ENCODE measurements at places on chromosomes 6 and 20.

GRCh38 chr6:92791403-92791802 is 628.0 kb downstream of the EPHA7 start:
- no peak for DNase-seq

DNA sequence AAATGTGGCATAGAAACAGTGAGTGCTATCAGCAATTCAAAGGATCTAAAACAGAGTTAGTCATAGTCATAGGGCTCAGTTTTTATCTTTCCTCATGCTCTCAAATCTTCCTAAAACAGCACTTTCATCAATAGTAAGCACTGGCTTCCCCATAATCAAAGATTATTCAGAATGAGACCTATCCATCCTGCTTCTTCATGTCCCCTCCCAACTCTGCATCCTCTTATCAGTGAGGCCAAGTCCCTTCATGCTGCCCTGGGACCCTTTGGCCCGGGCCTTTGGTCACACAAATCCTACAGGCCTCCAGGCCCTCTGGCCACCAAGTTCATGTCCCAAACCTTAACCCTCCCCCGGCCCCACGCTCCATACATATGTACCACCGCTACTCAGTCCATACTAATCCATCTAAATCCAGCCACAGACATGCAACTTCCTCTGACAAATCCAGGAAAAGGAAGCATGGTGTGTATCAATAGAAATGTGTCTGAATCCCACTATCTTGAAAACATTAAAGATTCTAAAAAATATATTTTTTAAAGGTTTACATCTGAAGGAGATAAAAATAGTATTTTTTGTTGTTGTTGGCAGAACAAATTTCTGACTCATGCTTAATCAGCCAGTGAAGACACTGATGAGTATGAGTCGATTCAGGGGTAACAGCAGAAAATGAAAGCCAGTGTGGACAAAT is 143.5 kb downstream of the PDE7B start:
- no peak for DNase-seq

GRCh38 chr6:21305893-21306332 is 287.6 kb upstream of the SOX4 start:
- DNase-seq, result no peak

GRCh38 chr6:20129290-20130088 is 82.8 kb downstream of the MBOAT1 start:
- DNase-seq, result no peak

DNA sequence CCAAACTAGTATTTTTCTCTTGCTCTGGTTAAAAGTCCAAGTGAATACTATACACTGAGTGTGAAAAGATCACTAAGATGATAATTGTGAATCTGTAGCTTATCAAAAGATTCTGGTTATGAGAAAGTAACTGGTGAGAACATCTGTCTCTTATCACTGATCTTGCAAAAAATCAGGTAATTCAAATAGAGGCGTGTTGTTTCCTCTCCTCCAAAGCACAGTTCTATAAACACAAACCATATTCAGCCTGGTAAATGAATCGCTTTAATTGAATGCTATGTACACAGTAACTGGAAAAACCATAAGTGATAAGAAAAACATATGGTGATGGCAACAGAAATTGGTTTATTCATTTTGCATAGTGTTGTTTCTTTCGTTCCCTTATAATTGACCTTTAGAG is 161.0 kb downstream of the RALGAPA2 start:
- DNase-seq, result no peak

- DNase-seq, result no peak
Measured at GRCh38 chr6:152977556-152977955, 5.3 kb downstream of the FBXO5 start.

GRCh38 chr6:40807484-40807883 is 220.3 kb upstream of the LRFN2 start:
- no peak for DNase-seq

- no peak for DNase-seq
Measured at GRCh38 chr6:11108726-11109125, 2.8 kb downstream of the ERVFRD-1 start.

- no peak for DNase-seq
Measured at GRCh38 chr20:50301712-50302111, 111.1 kb downstream of the CEBPB start.

- DNase-seq, result peak; percentile 73
Measured at GRCh38 chr20:49785852-49786175, 26.8 kb upstream of the SLC9A8 start.

GRCh38 chr6:130575971-130576370 is 210.2 kb downstream of the TMEM200A start:
- DNase-seq, result peak; percentile 70

DNA sequence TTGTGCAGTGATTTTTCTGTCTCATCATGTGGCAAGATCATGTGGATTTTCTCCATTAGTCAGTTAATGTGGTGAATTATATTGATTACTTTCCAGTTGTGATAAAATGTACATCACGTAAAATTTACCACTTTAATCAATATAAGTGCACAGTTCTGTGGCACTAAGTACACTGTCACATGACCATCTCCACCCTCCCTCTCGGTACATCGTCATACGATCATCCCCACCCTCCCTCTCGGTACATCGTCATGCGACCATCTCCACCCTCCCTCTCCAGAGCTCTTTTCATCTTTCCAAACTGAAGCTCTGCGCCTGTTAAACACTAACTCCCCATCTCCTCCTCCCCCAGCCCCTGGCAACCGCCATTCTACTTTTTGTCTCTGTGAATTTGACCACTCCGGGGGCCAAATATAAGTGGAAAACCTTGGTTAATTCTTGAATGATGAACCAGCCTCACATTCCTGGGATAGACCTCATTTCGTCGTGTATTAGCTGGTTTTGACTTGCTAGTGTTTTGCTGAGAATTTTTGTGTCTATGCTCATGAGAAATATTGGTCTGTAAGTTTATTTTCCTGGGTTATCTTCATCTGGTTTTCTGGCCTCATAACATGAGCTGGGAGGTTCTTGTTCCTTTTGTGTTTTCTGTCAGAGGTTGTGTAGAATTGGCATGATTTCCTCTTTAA is 10.8 kb downstream of the NTSR1 start:
- no peak for DNase-seq

DNA sequence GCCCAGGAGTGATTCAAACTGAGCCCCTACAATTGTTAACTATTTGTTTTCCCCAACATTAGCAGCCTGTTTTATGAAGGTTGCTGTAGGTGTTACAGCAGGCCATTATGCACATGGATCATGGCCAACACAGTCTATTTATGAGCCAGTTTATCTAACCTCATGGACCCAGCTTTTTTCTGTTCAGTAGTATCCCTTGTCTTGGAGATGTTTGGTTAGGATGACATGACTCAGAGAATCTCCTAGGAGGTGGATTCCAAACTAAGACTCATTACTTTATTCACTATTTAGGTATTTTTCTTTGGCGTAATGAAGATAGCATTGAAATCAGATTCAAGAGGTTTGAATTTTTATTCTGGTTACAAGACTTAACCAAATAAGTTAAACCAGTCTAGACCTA is 62.8 kb upstream of the TFB1M start:
- DNase-seq, result no peak

DNA sequence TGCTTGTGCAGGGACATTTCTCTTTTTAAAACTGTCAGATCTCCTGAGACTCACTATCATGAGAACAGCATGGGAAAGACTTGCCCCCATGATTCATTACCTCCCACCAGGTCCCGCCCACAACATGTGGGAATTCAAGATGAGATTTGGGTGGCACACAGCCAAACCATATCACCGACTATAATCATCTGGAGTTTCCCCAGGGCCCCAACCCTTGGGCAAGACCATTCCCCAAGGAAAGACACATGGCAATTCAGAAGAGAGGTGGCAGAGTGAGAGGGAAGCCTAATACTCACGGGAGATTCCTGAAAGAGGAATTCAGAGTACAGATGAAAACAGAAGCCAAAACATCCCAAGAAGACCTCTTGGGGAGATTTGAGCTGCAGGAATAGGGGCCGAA is 291.0 kb upstream of the PLCB4 start:
- DNase-seq, result no peak

GRCh38 chr20:44720997-44721784 is 6.0 kb downstream of the CCN5 start:
- DNase-seq, result no peak

GRCh38 chr20:58956078-58956477 is 25.0 kb upstream of the NELFCD start:
- DNase-seq, result no peak

- DNase-seq, result peak; percentile 18
Measured at GRCh38 chr6:75893058-75893775, 144.2 kb downstream of the MYO6 start.

GRCh38 chr6:166777096-166777630 is 150.1 kb upstream of the RPS6KA2 start:
- no peak for DNase-seq

DNA sequence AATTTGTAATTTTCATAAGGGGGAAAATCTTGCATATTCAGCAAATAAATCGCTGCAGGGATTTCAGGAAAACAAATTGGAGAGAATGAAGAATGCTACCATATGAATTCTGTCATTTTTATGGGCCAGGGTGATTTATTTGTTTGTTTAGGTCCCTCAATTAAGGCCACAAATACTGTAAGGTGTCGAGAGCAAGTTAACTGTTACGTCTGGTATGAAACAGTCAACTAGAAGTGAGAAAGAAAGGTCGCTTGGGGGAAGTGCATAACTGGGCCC is 166.9 kb upstream of the TSHZ2 start:
- no peak for DNase-seq

GRCh38 chr20:32439132-32439829 is 81.2 kb downstream of the ASXL1 start:
- DNase-seq, result no peak

GRCh38 chr6:53107091-53107490 is 41.5 kb downstream of the GCM1 start:
- no peak for DNase-seq

DNA sequence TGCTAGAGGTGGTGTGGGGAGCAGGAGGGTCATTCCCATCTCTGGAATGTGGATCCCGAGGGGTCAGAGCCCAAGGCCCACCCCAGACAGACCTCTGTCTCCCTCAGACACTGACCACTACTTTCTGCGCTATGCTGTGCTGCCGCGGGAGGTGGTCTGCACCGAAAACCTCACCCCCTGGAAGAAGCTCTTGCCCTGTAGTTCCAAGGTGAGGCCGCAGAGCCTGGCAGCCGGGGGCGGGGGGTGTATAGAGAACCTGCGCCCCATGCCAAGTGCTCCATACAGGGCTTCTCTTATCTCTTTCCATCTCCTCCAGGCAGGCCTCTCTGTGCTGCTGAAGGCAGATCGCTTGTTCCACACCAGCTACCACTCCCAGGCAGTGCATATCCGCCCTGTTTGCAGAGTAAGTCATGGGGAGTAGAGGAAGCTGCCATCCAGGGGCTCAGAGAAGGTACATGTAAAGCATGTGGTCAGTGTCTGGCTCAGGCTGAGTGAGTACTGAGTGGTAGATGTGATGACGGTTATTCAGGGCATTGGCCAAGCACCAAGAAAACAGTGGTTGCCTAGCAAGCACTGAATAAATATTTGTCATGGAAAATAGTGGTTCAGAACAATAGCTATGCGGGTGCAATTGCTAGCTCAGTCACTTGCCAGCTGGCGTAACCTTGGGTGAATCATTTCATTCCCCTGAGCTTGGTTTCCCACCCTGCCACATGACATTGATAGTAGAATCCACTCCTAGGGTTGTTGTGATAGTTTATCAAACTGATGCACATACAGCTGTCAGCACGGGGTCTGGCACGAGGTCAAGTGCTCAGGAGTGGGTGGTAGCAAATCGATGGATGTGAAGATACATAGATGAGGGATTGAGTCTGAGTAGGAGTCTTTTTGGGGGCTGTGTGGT is 3.5 kb downstream of the PIGT start:
- peak; percentile 46 for DNase-seq

- no peak for DNase-seq
Measured at GRCh38 chr6:128339635-128340450, 180.6 kb downstream of the PTPRK start.

GRCh38 chr6:114032721-114033120 is 61.8 kb upstream of the HDAC2 start:
- DNase-seq, result no peak

- DNase-seq, result no peak
Measured at GRCh38 chr6:168415993-168416530, 24.9 kb upstream of the SMOC2 start.

- peak; percentile 19 for DNase-seq
Measured at GRCh38 chr6:132763269-132763668, 5.6 kb upstream of the VNN2 start.

GRCh38 chr6:290111-290922 is 2.0 kb upstream of the DUSP22 start:
- no peak for DNase-seq

DNA sequence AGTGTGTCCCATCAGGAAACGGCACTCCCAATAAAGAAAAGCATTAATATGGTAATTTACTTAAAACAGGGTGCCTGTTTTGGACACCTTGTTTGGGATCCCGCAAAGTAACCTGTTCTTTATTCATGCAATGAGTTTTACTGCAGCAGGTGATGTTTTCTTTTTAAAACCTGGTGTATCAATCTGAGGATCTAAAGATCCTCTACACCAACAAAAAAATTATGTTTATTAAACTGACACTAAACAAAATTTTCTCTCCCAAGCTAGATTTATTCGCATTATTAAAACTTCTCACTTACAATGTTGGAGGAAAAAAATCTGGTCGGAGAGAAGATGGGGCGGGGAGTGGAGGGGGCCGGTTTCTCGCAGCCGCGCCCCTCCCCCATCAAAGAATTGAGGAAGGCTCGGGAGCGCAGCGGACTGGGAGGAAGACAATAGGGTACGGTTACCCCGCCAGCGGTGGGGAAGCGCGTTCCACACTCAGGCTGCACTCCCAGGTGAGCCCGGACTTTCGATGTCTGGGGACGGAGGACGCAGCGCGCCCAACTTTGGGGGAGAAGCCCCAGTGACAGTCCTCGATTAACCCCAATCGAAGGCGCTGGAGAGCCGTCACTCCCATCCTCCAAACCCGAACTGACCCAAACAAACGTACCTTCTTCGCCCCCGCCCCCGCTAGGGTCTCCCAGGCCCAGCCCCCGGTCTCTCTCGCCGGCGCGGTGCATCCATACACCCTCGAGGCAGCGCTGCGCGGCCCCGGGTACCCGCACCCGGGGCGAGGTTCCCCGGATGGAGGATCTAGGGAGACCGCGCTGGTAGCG is 1.3 kb downstream of the CD24 start:
- no peak for DNase-seq

DNA sequence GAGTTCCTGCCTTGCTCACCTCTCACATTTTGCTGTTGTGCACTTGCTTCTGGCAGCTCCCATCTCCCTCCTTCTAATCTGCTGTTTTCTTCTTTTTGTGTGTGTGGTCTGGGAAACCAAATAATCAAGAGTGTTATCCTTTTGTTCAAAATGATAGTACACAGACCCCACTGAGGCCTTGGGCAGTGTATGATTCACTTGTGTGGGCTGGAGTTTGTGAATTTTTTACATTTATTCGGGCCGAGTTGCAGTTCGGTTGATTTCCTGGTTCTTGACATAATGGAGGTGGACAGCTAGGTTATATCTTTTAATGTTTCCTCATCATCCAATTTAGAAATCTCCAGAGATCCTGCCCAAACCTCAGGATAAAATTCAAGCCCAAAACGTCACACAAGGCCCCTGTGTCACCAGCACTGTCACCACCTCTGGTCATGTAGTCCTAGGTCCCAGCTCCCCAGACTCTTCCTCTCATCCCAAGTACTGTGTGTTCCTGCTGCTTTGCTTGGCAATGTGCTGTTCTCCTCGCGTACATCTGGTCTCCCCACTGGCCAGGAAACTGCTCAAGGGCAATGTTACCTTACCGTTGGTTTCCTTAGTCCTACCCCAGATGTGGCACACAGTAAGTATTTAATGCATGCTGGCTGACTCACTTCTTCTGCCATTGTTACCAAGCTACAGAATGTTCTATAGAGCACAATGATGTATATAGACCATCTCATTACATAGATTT is 55.7 kb upstream of the PHACTR2 start:
- DNase-seq, result no peak

Measured in GM06990 (cell line).